ENCODE measurements at places on chromosomes 5 and 9.
A peak's percentile ranks its signal among the peaks of the same experiment; 100 is the strongest.

- no peak for DNase-seq
Observed at GRCh38 chr5:153863951-153864350, 174.8 kb downstream of the FAM114A2 start.

GRCh38 chr9:136526625-136527066 lies 19.2 kb downstream of the NOTCH1 start:
- no peak for DNase-seq

- DNase-seq, result peak; percentile 29
Observed at GRCh38 chr5:39716532-39717028, 291.8 kb upstream of the DAB2 start.

- no peak for DNase-seq
Observed at GRCh38 chr5:76622973-76623596, at the start of gene F2RL2. Gene F2RL2 (minus strand): TSS chr5:76623403. CDS start chr5:76623230, 173 bp downstream.

- DNase-seq, result no peak
Observed at GRCh38 chr9:33304362-33304761, 14.0 kb downstream of the NFX1 start.

DNA sequence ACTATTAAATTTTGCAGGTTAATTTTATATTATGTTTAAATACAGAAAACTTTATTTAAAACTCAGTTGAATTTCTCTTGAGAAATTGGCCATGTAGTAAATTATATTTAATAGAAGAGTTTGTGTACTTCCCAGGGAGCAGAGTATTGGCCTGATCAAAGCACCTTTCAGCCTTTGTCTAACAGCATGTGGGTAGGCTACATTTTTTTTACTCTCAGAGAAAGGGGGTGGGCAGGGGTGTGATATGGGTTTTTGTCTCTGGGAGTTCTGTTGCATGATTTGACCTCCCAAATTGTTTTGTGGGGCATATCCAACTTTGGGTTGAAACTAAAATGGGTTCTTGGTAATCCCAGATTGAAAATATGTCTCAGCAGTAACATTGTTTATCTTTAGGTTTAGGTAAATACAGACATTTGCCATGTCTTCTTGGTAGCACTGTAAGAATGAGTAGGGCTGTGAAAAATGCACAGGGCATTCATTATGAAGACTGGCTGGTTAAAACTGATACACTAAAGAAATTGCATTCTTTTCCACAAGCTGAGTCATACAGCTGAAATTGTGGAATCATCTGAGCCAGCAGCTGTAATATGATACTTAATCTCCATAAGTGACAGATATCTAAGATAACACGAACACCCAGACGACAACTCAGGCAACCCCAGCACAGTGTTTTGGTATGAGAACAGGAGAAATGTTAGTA lies 75.4 kb upstream of the CDKN2B start:
- no peak for DNase-seq

GRCh38 chr5:74927336-74927735 lies 61.1 kb upstream of the FAM169A start:
- no peak for DNase-seq

DNA sequence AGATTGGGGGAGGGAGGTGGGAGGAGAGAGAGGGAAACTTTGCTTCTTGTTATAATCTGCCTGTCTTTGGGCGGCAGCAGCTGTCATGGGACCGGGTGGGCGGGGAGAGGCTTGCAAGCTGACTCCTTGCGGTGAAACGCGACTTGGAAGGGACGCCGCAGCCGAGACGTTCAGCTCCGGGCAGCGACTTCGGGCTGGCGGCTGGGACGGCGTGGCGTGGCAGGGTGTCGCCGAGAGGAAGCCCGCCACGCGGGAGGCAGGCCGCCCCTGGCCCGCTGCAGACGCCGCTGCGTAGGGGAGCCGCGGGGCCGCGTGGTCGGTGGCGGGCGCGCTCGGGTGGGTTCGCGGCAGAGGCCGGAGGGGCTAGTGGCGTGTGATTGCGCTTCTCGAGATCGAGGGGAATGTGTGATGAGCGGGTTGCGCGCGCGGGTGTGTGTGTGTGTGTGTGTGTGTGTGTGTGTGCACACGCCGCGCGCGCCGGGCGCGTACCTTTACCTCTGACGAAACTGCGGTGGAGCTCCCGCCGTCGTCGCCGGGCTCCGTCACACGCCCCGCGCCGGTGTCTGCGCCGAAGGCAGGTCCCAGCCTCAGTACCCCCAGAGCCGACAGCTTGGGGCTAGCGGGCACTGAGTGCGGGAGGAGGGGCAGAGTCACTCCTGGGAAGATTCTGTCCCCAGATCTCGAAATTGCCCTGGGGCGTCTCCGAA lies 1.7 kb downstream of the PPARGC1B start:
- DNase-seq, result peak; percentile 82

- no peak for DNase-seq
Observed at GRCh38 chr5:112312295-112313275, 106.5 kb downstream of the EPB41L4A start.

GRCh38 chr5:96079075-96079474 lies 117.4 kb upstream of the ELL2 start:
- no peak for DNase-seq

- DNase-seq, result no peak
Observed at GRCh38 chr5:93583439-93583767, 381 bp downstream of the NR2F1 start.

DNA sequence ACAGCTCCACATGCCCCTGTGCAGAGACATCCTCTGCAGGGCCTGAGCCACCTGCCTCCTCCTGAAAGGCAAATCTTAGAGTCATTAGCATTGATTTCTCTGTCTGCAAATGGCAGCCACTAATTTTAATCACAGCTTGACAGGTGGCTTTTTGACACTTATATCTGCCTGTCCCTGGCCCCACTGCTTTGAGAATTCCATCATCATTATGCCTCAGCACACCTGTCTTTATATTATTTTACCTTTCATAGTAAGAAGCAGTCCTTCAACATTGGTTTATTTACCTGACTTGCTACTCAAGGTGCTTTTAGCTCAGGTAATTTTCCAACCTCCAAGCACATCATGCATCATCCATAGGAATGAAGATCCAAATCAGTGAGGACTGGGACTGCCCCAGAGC lies 451.3 kb downstream of the MTRR start:
- no peak for DNase-seq

DNA sequence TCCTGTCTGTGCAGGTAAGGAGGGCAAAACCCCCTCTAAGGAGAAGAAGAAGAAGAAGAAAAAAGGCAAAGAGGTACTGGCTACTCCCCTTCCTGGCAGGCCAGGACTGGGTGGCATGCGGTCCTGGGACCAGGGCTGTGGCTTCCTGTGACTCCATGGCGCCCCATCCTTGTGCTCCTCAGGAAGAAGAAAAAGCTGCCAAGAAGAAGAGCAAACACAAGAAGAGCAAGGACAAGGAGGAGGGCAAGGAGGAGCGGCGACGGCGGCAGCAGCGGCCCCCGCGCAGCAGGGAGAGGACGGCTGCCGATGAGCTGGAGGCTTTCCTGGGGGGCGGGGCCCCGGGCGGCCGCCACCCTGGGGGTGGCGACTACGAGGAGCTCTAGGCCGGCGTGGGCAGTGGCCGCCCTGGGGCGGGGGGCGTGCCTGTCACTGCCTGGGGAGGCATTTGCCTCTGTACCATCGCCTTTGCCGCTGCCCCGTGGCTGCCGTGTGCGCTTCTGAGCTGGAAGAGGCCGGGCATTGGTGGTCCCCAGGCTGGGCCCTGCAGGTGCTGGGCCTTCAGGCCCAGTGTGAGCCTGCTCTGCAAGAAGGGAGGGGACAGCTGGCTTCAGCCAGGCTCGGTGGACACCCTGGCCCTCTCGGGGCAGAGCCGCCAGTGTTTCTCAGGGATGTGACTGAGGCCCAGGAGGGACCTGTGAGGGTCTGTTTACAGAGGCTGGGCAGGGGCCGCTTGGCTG lies 2.0 kb upstream of the AJM1 start:
- DNase-seq, result peak; percentile 64

DNA sequence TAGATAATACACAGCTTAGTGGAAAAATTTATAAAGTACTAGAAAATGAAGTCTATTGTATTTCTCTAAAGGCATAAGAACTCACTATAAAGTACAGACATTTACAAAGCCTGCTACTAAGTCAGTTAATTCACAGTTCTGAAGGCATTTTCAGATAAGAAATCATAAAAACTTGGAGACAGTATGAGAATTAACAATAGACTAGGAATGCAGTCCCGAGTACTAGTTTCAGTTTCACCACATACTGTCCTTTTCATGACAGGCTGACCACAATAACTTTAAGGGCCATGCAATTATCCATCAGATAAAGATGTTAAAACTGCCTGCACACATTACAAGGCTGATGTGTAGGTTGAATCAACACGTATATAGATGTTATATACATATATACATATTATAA lies 362.6 kb upstream of the SMC2 start:
- no peak for DNase-seq

DNA sequence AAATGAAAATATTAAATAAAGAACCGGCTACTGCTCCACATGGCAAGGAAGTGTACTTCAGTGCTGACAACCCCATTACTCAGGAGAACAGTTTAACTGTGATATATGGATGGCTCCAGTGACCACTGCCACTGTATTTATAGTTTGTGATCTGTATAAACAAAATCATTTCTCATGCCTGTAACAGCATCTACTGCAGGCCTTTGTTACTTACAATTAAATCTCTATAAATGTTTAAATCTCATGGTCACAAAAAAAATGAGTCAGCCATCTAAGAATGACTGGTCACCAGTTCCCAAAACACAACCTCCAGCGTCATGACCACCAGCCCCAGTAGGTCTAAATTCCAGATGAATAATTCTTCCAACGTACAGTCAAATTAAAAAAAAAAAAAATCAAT lies 24.6 kb downstream of the SERINC5 start:
- DNase-seq, result no peak

GRCh38 chr9:115694991-115695390 lies 458.6 kb upstream of the PAPPA start:
- DNase-seq, result no peak

DNA sequence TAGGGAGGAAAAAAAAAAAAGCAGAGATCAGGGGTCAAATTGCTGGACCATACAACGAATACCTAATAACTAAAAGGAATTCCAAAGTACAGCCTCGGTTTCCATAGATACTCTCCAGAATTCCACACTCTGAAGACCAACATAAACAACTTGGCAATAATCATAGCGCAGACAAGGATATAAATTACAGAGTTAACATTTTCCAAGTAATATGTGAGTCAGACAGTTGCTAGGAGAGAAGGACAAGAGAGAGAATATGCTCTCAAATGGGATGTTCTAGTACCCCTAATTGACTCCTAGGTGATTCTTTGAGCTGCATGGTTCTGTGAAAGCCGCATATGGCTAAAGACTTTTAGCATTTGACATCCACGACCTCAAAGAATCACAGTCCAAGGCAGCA lies 165.2 kb downstream of the FRMD3 start:
- DNase-seq, result no peak

DNA sequence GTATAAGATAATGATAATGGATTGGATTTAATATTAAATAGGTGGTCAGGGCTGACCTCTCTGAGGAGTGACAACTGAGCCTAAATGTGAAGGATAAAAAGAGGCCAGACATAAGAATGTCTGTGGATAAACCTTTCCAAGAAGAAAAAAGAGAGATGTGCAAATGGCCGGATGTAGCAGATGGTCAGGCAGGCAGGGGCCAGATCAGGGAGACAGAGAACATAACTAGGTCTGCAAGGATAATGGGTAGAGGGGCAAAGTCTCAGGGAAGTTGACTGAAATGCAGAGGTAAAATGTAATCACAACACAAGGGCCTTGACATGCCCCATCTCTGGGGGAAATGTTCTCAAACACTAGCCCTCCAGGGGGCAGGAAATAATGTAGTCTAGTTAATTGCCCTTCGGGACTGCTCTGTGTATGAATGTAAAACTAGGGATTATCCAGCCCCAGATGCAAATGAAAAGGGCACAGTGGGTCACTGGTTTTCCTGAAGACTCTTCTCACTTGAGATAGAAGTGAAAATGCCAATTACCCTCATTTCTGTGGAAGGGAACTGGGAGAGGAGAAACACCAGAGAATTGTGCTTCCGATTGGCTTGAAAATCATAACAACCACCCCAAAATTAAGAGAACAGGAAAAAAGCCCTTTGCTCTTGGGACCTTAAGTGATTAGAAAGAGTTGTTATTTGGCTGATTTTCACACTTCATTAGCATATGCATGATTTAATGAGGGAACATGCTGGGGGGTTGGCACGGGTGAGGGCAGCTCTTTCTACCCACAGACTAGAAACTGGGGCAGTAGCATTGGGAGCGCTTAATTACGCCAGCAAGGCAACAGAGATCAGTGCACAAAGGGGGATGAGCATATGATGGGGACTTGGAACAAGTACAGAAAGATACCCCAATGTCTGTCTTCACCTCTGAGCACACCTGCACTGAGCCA lies 88.6 kb downstream of the PPP2R2B start:
- no peak for DNase-seq

DNA sequence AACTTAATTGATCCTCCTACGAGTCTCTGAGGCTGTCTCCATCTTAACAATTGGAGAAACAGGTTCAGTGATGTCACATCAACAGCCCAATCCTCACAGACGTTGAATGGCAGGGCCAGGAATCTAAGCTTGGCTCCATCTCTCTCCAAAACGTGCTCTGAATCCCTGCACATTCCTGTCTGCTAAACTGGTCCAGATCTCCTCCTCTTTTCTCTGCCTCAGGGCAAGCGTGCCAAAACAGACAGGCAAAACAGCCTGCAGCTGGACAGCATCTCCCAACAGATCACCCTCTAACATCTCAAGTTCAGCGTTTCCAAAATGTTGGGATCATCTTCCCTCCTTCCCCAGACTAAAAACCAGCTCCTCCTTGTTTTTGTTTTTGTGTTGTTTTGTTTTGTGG lies 6.6 kb downstream of the FBP1 start:
- DNase-seq, result peak; percentile 37

- no peak for DNase-seq
Observed at GRCh38 chr5:153147891-153148623, 342.4 kb upstream of the GRIA1 start.

DNA sequence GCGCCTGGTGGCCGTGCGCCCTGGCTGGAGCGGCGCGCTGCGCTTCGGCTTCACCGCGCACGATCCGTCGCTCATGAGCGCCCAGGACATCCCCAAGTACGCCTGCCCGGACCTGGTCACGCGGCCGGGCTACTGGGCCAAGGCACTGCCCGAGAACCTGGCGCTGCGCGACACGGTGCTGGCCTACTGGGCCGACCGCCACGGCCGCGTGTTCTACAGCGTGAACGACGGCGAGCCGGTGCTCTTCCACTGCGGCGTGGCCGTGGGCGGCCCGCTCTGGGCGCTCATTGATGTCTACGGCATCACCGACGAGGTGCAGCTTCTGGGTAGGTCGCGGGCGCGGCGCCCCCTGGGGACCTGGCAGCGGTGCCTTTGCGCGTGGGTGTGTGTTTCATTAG lies 28.9 kb downstream of the NEURL1B start:
- DNase-seq, result no peak

DNA sequence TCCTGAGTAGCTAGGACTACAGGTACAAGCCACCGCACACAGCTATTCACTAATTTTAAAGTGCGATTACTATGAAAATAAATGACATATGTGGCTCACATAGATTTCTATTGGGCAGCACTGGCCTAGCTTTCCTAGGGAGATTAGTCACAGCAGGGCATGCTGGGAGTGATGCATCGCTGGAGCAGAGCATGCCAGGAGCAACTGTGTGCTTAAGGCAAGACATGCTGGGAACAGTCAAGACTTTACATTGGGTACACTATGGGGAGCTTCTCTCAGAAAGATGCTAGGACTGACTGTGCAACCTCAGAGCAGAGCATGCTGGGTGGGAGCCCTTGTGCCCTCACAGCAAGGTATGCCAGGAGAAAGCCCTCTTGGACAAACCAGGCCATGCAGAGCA lies 9.3 kb downstream of the ST6GALNAC6 start:
- DNase-seq, result no peak
